ENCODE measurements at places on chromosomes 11 and 22.
A peak's percentile ranks its signal among the peaks of the same experiment; 100 is the strongest.

DNA sequence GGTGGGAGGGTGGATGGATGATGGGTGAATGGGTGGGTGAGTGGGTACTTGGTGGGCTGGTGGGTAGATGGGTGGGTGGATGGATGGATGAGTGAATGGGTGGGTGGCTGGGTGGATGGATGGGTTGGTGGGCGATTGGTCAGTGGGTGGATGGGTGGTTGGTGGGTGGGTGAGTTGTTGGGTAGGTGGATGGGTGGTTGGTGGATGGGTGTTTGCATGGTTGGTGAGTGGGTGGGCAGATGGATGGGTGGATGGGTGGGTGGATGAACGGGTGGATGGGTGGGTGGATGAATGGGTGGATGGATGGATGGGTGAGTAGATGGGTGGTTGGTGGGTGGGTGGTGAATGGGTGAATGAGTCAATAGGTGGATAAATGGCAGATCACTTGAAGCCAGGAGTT lies 43.0 kb upstream of the LRRC32 start:
- DNase-seq, result no peak

DNA sequence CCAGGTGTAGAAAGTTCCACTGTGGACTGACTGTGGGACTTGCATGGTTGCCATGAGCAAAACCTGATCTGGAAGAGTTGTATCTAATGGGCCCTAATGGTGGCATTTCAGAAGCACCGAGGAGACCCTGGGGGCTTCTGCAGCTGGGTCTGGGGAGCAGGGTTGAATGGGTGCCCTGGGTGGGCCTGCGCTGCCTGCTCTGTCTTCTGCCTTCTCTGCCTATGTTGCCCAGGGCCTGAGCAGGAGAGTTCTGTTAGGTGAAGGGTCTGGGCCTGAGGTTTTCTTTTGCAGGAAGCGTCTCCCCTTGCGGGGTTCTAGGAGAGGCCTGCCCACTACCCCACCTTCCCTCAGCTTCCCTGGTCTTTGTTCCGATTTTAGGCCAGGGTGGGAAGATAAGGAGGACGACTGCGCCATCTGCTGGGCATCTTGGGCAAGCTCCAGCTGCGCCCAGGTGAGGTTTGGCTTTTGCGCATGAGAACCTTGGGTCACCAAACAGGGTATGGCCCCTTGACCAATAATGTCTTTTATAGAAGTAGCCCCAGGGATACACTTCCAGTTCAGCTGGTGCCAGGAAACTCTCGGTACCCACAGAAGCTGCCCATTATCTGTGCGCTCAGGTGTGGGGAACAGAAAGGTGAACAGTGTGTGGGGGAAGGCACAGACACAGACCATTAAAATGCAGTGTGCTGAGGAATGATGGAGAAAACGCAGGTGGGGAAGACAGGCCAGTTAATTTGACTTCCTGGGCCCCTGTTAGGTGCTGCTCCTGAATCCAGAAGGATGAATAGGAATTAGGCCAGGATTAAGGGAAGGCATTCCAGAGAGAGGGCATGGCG lies 23.2 kb downstream of the COMMD9 start:
- DNase-seq, result no peak

DNA sequence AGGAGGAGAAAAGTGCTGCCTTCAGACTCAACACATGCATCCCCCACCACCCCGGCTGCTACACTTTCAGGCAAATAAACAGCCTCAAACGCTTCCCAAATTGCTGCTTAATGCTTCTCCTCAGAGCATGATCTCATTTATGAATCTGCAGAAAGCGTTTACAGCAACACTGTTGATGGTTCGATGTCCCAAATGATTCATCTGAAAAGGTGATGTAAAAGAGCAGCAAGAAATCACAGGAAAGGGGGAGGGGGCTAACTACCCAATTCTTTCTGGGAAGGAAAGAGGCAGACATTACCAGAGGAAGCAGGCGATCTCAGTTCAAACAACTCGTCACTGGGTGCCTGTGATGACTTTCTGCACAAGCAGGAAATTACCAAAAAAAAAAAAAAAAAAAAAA lies 119.6 kb downstream of the TENM4 start:
- DNase-seq, result no peak

GRCh38 chr11:129750343-129751292 lies 65.0 kb upstream of the TMEM45B start:
- peak; percentile 49 for DNase-seq

All from hypothalamus (tissue), 51 donors.